ENCODE measurements at places on chromosomes 11 and 22.
A peak's percentile ranks its signal among the peaks of the same experiment; 100 is the strongest.

- peak; percentile 44 for DNase-seq
Observed at GRCh38 chr11:67640021-67640757, 626 bp upstream of the TBX10 start.

- no peak for DNase-seq
Observed at GRCh38 chr11:8260202-8260966, 3.3 kb downstream of the LMO1 start.

DNA sequence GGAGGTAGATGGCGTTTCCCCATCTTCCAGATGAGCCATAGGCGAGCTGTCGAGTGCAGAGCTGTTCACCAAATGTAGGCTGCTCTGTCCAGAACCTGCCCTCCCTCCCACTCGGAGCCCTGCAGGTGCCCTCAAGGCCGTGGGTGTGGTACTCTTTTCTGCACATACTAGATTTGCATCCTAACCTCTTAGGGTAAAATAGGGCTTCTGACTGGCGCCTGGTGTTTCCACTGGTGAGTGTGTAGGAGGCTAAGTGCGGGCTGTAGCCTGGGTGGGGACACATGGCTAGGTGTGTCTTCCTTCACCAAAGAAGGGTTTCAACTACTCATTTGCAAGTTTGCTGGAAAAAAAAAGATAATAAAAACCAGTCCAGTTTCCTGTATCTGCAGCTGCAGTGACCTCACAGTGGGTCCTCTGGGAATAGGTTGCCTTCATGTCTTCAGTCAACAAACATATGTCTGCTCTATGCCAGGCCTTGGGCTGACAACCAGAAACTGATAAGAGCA lies 8.5 kb downstream of the BIK start:
- DNase-seq, result no peak

DNA sequence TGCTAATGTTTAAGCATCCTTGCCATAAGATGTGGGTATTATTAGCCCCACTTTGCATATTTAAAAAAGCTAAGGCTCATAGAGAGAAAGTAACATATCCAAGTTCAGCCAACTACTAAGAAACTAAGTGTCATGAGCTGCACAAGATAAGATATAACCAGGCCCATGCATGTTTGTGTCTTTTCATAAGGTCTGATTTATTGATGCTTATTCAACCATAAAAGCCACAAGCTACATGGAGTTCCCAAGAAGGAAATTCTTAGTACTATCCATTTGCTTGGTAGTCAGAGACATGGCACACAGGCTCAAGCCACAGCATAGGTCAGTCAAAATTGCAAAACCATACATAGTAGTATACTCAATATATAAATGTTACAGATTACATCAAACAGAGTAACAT lies 488.5 kb downstream of the SOX6 start:
- DNase-seq, result no peak

DNA sequence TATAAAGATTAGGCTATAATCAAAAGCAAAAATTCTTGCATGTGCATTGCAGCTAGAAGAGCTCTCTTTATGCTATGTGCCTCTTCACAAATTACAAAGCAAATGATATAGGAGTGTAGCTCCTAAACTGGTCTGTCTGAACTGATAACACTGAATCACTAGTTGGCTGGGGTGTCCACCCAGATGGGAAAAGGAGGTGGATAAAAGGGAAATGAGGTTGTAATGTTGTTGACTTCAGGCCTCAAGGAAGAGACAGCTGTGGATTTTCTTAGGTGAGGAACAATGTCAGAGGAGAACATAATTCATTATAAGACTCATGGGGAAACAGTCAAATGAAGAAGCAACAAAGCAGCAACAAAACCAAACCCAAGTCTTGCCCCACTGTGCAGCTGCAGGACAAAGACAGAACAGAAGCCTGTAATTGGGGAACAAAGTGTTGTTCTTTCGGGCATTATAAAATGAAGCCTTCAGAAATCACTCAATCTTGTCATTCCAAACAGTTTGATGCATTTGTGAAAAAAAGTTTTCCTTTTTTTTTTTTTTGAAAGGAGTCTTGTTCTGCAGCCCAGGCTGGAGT lies 130.1 kb upstream of the DDI1 start:
- DNase-seq, result no peak

All from stimulated activated CD4-positive, alpha-beta T cell treated with anti-CD3 and anti-CD28 coated beads, TNF-alpha, amount 100 ng/mL, for 4 hours (primary cell).